ENCODE measurements at places on chromosomes 6 and 20.

DNA sequence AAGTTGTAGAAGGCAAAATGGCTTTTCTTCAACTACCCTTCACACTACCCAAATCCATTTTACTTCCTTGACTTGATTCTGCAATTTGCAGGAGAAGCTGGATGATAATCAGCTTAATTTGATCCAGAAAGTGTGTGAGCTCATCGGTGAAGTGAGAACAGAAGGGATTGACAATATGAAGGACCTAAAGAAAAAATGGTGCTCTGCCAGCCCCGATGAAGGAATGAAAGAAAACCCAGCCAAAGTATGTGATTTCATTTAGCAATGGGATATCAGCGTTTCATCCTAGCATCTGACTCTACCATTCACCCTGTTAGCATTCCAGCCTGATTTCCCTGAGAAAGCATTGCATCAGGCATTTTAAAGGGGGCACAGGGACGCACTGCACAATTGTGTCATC is 41.5 kb downstream of the CD164 start:
- no peak for DNase-seq

DNA sequence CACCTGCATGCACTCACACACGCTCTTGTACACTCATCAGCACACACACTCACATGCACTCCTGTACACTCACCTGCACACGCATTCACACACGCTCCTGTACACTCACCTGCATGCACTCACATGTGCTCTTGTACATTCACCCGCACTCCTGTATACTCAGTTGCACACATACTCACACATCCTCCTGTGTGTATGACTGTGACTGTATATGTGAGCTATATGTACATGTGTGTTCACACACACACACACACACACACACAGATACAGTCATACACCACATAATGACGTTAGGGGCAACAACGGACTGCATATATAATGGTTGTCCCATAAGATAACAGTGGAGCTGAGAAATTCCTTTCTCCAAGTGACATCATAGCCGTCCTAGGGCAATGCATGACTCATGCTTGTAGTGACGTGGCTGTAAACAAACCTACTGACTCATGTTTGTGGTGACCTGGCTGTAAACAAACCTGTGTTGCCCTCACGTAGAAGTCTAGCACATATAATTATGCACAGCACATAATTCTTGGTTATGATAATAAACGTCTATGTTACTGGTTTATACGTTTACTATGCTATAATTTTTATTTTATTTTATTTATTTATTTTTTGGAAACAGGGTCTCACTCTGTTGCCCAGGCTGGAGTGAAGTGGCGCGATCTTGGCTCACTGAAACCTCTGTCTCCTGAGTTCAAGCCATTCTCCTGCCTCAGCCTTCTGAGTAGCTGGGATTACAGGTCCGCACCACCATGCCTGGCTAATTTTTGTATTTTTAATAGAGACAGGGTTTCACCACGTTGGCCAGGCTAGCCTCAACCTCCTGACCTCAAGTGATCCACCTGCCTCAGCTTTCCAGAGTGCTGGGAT is 22.8 kb upstream of the TAF4 start:
- DNase-seq = peak; percentile 76

DNA sequence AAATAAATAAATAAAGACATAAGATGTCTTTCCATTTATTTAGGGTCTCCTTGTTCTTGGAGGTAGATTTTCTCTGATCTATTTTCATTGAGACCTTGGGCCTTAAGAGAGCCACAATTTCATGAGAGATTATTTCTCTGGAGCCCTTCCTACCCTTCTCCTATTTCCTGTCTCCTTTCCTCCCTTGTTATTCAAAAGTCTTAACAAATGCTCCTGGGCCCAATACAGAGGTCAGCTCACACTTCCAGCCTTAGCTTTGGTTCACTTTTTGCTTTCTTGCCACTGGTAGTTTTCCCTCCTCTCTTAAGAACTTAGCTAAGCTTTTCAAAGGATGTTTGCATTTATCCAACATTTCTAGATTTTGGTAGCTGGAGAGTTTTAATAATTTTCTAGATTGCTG is 44.0 kb downstream of the PTPRA start:
- no peak for DNase-seq

DNA sequence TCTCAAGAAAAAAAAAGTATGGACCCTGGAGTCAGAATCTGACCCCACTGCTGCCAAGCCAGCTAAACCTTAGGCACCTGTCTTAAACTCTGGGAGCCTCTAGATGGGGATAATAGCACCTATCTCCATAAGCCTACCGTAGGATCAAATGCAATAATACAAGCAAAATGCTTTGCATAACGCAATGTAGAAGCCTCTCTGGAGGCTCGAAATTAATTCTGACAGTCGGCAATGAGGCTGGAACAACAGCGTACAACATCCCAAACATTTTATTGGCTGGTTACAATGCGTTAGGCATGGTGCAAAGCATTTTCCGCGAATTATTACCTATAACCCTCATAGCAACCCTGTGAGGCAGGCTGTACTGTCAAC is 521 bp downstream of the CDK5RAP1 start:
- no peak for DNase-seq

GRCh38 chr6:163751032-163751525 is 336.6 kb downstream of the QKI start:
- no peak for DNase-seq

- no peak for DNase-seq
These were observed 327.8 kb downstream of the CDH4 start for GRCh38 chr20:61579908-61580307.

DNA sequence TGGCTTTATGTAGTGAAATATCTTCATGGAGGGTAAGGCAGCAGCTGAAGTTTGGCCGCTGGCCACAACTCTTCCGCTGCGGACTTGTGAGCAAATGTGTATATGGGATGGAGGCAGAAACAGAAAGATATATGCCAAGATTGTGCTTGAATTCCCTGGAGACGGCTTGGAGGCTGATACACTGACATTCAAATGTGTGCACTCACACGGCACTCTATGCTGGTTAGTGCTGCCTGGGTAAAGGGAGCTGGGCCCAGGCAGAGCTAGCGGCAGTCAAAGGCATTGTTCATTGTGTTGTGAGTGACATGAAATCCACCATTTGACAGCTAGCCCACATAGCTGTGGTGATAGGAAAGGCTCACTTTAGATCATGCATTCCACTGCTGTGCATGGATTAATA is 202.7 kb downstream of the CLIC5 start:
- no peak for DNase-seq

DNA sequence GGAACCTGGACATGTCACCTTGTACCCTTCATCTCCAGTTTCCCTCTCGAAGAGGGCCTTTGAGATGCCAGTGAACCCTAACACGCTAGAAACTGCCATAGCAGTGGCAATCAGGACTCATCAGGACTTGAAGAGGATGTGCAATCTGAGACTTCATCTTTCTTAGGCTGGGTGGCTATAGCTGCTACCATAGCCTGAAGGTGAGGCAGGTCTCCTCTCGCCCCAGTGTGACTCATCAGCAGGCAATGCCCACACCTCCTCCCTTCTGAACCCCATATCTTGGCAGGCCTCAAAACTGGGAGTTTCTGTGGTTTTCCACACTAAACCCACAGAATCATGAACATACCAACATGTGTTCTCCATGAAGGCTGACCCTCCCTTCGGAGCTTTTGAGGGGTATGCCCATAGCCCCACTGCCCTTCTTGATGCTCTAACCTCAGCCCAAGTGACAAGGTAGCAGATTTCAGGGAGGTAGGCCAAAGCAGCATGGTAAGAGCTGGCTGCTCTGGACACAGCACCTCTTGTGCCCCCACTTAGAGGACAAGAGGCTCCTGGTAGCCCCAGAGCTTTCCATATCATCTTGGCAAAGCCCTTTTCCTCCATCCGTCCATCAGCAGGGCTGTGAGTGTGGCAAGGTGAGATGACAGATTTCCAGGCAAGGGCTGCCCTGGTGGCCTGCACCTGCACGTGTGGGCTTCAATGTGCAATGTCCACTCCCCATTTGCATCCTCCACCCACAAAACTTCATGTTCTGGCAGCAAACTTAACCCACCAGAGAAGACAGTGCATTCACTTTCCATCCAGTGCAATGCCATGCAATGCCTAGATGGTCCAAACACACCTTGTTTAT is 2.6 kb downstream of the BLCAP start:
- DNase-seq = no peak

DNA sequence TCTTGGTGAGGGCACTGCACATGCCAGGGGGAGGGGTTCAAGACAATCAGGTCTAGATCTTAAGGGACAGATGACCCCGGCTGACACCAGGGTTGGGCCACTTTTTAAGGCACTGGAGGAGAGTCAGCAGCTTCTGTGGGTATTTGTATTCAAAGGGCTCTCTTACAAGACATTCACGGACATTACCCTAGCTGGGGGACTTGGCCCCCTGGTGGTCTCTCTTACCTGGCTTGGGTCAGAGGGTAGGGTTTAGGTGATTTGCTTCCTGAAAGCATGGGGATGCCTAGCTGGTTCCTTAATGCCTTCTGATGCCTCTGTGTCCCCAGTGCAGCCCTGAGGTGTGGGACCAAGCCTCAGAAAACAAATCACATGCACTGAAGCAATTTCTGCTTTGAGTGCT is 354.7 kb downstream of the CDC5L start:
- DNase-seq = no peak

DNA sequence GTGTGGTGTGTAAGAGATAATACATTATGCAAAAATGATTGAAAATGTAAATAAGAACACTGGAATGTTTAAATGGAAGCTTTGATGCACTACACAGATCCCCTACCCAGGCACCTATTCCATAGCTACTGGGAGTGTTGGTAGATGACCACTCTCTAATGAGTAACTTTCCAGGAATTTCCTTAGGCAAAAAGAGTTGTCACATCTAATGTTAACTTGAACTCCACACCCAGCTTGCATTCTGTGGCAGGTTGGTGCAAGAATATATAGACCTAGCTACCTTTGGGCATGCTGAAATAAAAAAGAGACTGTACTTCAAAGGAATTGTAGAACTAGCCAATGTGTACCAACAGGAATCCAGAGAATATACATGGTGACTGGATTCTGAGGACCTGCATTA is 1254.2 kb upstream of the EYS start:
- DNase-seq = no peak
